Skin of body (tissue), 3 donors: ENCODE measurements at places on chromosomes 16 and 17. TPM values are rescaled to one million over a fixed set of nuclear protein-coding genes. Genes with fewer than 3 reads are reported as not detected.

Gene LRRC46
- 0.10 TPM for total RNA-seq

Gene NACA2
- not detected for total RNA-seq

Gene CCL16
- not detected for total RNA-seq

Gene C16orf46
- total RNA-seq = 0.69 TPM

Gene B4GALNT2
- 1.3 TPM for total RNA-seq

Gene C16orf74
- 5.2 TPM for total RNA-seq

Gene CLEC18B
- total RNA-seq = 0.59 TPM

Gene MAF
- 31.6 TPM for total RNA-seq

Gene KRT15
- total RNA-seq = 348 TPM

Gene KRT35
- total RNA-seq = 31.5 TPM

DNA sequence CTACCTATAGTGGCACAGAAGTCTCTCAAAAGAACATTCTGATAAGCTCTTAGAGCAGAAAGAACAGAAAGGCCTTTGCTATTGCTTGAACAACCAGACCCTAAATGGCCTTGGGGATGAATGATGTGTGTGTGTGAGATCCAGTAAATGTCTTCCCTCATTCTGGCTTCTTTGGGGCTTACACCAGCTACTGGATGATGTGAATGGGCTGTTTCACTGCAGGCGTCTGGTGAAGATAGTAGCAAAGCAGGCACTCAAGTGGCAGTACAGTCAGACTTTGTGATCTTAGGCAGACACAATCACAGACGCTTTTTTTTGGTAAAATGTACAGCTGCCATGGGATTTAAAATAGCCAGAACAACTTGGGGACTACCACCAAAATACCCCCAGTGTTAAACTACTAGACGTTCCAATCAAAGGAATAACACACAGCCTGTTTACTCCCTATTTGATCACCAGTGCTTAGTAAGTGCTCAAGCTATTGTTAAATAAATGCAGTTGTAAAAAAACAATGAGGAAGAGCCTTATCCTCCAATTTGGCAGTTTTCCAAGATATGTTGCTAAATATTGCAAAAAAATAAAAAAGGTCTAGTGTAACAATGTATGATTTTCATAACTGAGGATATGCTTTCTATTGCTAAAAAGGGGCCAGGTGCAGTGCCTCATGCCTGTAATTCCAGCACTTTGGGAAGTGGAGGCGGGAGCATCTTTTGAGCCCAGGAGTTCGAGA lies 17.9 kb downstream of the NDUFAB1 start:
- DNase-seq = no peak

DNA sequence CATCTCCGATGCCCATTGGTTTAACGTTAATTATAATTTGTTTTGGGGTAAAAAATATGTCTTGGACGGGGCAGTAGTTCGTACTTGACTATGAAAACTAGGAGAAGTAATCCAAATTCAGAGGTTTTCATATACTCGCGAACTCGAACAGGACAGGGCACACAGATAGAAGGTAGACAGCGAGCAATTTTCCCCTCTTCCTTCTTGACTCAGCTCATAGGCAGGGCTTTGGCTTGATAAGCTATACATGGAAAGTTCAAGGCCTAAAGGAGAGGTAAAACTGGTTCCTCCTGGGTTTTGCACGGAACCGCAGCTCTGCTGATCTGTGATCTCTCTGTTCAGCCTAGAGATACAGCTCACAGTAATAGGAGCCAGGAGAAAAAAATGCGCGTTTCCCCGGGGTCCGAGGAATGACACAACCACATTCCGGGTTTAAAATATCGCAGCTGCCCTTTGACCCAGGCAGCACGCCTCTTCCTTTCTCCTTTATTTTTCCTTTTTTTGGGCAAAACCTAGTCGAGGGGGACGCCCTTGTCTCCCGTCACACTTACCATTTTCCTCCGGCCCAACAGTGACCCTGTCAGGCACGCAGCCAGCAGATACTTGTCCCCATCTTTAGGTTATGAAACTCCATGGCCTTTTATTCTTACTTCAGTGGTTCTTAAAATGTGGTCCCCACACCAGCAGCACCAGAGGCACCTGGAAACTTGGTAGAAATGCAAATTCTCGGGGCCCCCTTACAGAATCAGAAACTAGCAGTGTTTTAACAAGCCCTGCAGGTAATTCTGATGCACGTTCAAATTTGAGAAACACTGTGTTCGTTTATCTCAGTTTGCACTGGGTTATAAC lies 1.7 kb upstream of the LASP1 start:
- DNase-seq = peak; percentile 62

GRCh38 chr17:50995668-50996067 lies 125.0 kb downstream of the SPAG9 start:
- DNase-seq = no peak

GRCh38 chr16:87344931-87345631 lies 27.9 kb upstream of the C16orf95 start:
- no peak for DNase-seq

DNA sequence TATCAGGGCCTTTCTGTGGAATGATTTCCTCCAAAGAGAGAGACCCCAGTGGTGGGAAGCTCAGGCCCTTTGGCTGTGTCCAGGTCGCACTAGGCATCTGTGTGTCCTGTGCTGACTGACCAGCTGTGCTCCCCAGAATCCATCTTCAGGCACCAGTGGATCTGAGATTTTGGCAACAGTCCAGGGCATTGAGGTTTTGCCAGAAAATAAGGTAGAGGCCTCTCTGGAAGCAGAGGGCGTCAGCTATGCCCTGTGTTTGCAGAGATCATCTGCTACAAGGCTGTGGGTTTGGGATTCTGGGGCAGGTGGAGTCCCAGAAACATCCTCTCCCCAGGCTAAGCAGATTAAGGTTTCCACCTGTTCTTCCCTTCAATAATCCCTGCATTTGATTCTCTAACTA lies 57.5 kb upstream of the TOB1 start:
- no peak for DNase-seq

DNA sequence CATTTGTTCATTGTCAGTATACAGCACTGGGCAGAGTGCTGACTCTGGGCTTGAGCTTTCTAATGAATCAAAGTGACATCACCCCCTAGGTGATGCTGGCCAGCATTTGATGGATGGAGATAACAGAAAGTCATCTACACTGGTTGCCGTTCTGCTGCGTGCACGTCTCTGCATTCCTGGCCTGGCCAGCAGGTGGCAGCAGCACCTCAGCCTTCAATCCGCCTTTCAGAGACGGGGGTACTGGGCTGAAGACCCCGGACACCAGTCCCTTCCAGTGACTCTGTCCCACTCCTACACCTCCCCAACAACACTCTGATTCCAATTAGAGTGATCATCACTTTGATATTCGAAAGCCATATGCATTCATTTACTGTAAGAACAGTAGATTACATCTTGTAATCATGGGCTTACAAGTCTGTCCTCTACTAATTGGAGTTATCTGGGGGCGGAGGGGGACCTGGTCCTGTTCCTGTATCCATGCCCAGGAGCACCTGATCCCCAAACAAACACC lies 6.0 kb downstream of the CPSF4L start:
- peak; percentile 22 for DNase-seq

GRCh38 chr17:35286120-35286781 lies 43.4 kb downstream of the SLFN5 start:
- no peak for DNase-seq

DNA sequence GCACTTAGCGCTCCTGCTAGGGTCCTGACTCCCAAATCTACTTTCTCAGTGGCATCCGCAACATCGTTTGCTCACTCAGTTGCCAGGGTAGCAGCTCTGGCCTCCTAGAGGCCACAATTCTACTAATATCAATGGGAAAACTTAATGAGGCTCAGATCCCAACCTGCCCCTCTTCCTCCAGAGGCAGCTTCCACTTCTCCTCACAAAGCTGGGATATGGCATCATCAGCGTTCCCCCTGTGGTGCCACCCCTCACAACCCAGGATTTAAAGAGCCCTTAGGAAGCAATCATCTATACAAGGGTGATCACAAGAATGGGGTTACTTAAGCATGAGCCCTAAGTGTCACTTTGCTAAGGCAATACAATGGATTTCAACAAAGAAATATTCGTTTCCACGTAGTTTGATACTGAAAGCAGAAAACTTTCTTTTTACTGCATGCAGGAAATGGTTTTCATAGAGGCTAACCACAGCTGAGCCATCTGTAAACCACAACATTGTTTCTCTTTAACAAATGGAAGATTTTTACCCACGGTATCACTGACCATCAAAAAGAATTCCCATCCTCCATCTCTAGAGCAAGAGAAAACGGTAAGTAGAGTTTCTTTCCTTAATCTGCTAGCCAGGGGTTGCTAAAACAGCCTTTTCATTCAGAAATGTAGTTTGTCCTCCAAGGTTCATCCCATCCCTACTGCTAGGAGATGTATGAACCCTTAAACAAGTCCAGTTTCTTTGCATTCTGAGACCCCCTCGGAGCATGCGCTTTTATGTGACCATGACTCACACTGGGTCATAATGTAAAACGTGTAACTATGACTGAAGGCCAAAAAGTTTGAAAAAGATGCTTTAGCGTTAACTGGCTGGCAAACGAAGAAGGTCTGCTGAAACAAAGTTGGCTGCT lies 68.3 kb upstream of the BCAR1 start:
- DNase-seq = no peak

GRCh38 chr16:69481901-69482341 lies 57.5 kb downstream of the CYB5B start:
- DNase-seq = peak; percentile 45

- DNase-seq = no peak
Measured at GRCh38 chr17:6702567-6703215, 10.5 kb downstream of the SLC13A5 start.

- DNase-seq = no peak
Measured at GRCh38 chr17:48579760-48580554, 1.8 kb upstream of the HOXB4 start.

DNA sequence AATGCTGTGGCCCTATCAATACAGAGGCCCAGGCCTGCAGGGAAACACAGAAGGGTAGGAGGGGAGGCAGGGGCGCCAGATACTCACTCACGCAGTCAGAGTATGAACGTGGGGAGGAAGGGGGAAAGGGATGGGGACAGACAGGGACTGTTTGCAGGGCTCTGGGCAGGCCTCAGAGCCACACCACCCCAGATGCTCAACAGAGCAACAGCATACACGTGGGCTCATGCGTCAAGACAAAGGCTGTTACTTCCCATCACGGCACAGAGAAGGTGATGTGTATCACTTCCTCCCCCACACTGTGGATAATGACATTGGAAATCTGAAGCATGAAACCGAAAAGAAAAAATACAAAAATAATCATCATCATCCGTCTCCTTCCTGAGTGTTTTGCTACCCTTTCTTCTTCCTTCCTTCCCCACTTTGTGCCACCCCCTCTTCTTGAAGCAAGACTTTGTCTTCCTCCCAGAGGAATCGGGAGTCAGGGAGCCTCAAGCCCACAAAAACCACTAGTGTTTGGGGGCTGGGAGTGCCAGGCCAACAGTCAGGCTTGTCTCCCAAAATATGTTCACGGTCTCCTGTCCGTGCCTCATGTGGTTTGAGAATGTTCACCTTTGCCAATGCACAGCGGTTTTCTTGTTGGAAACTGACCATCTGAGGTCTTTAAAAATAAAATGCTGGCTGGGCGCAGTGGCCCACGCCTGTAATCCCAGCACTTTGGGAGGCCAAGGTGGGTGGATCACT lies 20.1 kb downstream of the SLC39A11 start:
- no peak for DNase-seq

GRCh38 chr16:69311533-69312387 lies 610 bp downstream of the VPS4A start:
- no peak for DNase-seq

- no peak for DNase-seq
Measured at GRCh38 chr16:68289621-68290329, 21.0 kb downstream of the SLC7A6OS start.

GRCh38 chr17:28526381-28526780 lies 20.2 kb downstream of the FOXN1 start:
- no peak for DNase-seq

- DNase-seq = no peak
Measured at GRCh38 chr17:39622380-39623006, 4.3 kb upstream of the PPP1R1B start.

DNA sequence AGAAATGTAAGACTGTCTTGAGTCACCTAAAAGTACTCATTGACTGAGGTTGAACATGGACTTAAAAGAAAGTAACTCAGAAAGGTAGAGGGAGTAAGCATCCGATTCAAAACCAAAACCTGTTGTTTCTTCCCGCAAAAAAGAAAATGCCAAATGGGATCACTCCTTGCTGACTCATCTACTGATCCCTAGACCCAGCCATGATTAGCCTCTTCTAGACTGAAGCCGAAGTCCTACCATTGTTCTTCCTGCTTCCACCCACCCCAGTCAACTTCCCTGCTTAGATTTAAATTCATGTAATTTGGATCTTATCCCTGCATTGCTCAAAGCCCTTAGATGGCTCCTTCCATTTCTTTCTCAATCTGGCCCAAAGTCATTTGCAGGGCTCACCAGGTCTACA lies 760.5 kb upstream of the SOX9 start:
- no peak for DNase-seq

GRCh38 chr17:1203111-1203966 lies 23.6 kb upstream of the ABR start:
- DNase-seq = no peak

GRCh38 chr16:907361-907760 lies 63.4 kb downstream of the LMF1 start:
- DNase-seq = no peak

- DNase-seq = no peak
Measured at GRCh38 chr17:2266045-2266864, 37.3 kb downstream of the SMG6 start.

DNA sequence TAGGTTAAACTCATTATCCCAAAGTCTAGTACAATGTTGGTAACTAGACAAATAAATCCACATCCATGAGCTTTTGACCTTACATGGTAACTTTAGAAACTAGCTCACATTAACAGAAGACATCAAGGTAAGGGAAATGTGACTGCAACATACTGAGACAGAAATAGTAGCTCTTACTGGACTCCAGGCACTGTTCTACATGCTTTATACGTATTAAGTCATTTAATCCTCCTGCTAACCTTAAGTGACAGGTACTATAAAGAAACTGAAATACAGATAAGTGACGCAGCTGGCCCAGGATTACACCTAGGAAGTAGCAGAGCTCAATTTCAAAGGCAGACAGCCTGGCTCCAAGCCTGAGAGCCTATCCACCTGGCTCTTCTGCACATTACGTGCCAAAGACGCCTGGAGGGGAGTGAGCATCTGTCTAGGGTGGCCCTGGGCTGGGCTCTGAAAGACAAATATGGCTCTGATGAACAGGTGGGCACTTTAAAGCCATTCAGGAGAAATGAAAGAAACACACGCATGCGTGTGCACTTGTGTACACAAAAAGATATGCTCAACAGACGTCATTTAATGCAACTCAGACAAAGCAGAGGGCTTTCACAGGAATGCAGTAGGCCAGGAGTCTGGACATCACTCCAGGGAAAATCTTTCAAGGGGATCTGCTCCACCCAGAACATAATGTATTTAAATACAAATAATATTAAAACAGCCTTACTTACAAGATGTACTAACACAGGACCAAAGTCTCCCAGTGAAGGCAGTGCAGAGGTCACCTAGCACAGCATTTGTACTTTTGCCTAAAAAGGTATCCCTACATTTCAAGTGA lies 4.4 kb downstream of the ZC3H7A start:
- DNase-seq = no peak
